Lower leg skin (tissue), 4 donors: ENCODE measurements at places on chromosomes 1 and 21.

DNA sequence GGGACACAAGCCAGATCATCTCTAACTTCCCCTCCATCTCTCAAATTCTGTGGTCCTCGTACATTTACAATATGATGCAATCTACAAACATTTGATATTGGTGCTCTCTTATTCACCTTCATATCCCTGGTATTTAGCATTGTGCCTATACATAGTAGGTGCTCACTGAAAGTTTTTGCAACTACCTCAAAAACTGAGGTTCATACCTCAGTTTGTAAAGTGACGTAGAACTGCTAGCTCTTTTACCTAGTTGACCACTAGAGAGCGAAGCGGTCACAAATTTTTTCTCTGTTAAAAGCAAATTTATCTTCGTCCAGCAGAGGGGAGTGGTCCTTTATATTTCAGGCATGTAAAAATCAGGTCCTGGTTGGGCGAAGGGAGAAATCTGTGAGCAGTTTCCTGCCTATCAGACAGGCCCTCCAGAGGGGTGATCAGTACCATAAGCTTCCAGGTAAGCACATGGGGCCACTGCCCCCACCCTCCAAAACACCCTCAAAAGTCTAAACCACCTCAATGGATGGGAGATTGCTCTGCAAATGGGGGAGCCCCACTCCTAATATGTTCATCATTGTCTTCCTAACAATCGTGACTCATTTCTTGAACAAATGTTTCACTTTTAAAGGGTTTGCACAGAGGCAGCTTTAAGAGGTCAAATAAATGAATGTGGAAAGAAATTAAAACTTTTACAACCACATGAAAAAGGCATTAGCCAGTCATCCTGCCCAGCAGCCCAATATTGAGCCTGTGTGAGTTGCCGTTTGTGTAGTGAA lies 10.6 kb upstream of the HLCS start:
- DNase-seq: peak; percentile 33

DNA sequence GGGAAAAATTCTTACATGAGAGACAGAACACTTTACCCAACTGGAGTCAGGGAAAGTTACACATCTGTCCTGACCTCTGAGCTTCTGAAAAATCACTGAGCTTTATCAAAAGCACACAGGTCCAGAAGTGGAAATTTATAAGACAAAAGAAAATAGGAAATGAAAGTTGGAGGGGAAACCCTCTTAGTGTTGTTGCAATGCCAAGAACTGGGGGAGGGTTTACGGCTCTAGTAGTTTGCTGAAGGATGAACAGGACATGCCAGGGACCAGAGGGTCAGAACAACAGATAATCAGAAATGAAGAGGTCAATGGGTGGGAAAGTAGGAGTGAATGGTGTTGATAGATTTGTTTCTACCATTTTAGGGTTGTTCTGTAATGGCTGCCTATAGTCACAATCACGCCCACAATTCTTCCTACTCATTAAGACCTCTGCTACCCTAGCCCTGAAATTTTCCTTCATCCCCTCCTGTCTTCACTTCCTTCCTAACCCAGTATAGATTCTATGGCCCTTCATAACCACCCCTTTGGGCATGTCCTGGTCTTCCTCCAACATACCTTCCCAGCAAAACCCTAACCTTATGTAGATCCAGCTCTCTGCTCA lies 30.3 kb upstream of the FMOD start:
- DNase-seq: no peak

DNA sequence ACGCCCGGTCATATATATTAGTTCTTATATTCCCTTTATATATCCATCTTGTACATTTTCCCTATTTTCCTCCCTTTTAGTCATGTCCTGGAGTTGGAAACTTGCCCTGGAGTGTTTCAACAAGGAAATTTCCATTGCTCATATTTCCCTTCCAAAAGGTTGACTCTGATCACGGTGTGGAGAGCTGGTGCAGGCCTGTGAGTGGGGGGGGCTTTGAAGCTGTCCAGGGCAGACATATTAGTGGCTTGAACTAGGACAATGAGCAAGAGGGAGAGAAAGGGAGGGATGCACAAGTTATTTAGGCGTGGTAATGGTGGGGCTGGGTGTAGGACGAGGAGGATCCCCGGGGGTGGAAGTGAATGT lies 30.4 kb upstream of the TMEM61 start:
- DNase-seq: no peak

- DNase-seq: no peak
Measured at GRCh38 chr1:17615157-17615556, 75.7 kb downstream of the ARHGEF10L start.

- no peak for DNase-seq
Measured at GRCh38 chr1:247043406-247043805, 35.2 kb downstream of the ZNF670 start.

DNA sequence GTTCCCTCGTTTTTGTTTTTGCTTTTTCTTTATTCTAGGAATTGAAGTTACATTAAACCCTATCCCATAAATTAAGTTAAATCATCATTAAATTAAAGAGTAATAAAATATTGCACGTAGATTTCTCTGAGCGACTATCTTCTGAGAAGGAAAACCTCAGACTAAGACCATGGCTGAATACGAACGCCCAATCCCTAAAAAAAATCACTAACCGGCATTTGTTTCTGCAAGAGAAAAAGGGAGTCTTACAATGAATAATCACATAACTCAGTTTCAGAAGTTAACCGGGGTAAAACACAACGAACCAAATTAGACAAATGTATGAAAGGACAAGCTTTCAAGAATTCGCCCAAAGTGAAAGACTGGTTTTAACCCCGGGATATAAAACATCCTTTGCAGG lies 1.3 kb downstream of the PIK3R3 start:
- no peak for DNase-seq

- no peak for DNase-seq
Measured at GRCh38 chr1:3820316-3820715, 24.0 kb upstream of the LRRC47 start.

DNA sequence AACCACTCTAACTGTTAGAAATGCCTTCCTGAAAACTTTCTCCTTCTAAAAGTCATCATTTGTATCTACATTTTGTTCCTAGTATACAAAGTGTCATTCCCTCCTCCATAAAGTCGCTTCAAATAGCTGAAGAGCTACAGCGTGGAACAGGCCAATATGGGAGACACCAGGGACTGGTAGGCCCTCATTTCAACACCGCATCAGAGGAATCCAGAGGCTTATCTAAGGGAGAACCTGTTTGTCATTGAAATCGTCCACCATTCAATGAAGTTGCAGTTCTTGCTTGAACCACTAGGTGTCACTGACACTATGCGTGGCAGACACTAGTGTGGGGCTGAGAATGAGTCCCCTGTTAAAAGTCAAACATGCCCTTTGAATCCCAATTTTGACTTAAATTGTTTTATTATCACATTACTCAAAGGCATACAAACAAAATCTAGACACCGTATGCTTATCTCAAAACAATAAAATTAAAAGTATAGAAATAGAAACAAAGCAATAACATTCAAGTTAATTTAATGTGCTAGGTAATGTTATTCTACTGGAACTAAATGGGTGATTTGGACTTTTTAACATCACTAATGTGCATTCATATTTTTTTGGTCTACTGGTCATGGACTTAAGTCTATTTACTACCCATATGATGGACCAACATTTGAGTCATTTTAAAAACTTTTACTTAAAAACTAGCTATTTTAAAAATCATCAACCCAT lies 182.3 kb downstream of the FCRL5 start:
- DNase-seq: peak; percentile 38

DNA sequence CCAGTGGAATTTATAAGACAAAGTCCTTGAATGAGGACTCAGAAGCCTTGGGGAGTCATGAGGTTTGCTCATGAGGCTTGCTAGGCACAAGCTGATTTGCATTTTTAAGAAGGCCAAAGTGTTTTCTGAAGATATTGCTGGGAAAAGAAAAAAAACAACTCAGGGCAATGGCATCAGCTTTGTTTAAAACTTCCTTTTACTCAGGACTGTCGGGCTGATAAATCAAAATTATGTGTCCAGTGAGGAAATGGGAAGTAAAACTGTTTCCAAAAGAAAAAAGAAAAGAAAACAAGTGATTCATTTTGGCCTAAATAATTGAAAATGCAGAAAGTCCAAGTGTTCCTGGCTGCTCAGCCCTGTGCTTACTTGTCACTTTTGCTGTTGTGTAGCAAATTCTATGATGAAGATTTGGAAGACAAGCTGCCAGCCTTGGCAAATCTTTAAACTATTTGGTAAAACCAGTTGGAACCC lies 282.4 kb downstream of the HLX start:
- DNase-seq: no peak

GRCh38 chr1:14522077-14522925 lies 76.2 kb upstream of the KAZN start:
- no peak for DNase-seq

DNA sequence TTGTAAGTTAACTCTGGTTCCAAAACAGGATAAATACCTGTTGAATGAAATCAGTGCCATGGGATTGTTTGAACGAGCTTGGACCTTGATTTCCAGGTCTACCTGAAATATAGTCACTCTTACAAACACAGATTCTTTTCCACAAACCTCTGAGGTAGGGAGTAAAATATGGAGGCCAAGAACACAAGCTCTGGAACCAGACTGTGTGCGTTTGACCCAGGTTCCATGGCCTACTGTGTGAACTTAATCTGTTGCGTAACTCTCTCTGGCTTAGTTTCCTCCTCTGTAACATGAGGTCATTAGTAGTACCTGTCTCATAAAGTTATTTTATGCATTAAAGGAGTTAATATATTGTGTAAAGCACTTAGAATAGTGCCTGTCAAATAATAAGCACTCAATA lies 25.1 kb downstream of the DENND2D start:
- DNase-seq: no peak

DNA sequence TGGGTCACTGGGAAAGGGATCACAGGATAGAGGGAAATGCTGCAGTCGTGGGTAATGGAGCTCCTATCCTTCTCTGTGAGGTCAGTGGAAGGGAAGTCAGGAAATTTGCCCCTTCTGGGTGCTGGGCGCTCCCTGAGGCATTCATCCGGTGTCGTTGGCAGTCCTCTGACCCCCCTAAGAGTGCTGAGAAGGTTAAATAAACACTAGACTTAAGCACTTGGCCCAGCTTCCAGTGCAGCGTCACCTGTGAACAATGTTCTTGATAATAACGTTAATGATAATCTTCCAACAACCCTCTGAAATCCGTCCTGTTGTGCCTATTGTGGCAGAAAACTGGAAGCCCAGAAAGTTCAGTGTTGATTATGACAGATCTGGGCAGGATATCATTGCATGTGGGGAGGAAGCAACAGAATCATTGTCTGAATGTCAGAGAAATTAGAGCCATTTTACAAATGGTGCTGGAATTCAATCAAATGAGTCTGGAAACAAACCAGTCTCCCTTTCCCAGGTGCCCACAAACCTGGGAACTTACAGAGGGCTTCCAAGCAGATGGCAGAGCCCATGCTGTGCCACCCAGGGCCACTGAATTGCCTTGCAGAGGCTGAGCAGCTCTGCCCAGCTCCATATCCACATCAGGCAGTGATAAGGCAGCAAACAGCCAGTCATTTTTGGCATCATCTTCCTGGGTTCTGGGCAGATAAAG lies 216.8 kb downstream of the KAZN start:
- no peak for DNase-seq

DNA sequence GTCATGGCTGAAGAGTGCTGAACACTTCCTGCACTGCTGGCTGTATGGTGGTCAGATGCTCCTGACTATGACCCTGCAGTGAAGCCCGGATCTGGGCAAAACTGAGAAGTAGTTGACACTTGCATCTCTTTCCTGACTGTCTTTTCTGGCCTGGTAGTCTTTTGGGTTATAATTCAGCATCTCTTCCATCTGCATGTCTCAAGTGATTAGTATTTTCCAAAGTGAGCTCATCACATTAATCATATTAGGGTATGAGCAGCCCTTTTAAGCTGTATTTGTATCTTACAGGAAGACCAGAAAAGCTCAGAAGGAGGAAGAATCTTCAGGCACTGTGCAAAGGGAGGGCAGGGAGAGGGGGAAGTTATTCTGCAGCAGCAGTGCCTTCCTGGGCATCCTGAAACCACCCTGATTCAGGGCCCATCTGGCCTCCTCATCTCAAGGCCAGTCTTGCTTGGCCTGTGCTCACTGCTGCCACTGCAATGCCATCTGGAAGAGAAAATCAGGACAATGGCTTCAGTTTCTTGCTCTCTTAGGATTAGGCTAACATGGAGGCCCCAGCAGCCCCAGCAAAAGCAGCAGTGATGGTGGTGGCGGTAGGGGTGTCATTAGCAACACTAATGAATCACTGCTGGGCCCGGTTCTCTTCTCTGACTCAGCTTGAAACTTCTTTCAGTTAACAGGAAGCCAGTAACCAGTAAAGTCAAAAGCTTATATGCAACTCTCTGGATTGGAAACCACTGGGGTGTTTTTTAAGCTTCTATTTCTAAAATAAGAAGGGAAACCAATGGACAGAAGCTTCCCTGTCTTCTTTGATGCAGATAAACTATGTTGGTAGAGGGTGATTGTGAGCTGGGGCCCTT lies 63.3 kb upstream of the WDR26 start:
- peak; percentile 89 for DNase-seq

GRCh38 chr1:25648681-25649440 lies 32.3 kb downstream of the MAN1C1 start:
- peak; percentile 14 for DNase-seq

- DNase-seq: no peak
Measured at GRCh38 chr1:185775501-185775900, 41.3 kb downstream of the HMCN1 start.

- no peak for DNase-seq
Measured at GRCh38 chr1:245520611-245521010, 365.8 kb downstream of the KIF26B start.

GRCh38 chr1:71561206-71561605 lies 480.4 kb upstream of the ZRANB2 start:
- no peak for DNase-seq

DNA sequence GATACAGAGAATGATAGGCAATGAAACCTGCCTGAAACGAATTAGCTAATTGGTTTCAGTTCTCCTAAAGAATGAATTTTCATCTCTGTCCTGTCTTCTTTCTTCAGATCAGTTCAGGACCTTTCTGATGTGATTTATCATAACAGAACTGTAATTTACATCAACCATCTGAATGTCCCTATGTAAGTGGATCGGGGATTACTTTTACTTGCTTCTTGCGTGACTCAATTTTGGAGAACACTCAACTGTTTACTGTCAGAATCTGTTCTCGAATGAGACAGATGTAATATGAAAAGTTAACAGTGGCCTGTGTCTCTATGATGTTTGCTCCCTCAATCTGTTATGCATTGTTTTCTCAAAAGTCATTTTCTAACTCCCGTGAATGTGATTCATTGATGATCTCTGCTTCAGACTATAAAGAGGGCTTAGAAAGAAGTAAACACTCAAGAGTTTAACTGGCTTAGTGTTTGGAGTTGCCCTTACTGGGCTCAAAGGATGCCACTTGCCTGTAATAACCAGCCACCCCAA lies 111.0 kb downstream of the GABPA start:
- DNase-seq: no peak
